Germinal center (tissue), 1 donor: ENCODE measurements at places on chromosomes 1 and 21.

- DNase-seq, result no peak
Observed at GRCh38 chr1:163170975-163171676, 31.6 kb downstream of the RGS5 start.

DNA sequence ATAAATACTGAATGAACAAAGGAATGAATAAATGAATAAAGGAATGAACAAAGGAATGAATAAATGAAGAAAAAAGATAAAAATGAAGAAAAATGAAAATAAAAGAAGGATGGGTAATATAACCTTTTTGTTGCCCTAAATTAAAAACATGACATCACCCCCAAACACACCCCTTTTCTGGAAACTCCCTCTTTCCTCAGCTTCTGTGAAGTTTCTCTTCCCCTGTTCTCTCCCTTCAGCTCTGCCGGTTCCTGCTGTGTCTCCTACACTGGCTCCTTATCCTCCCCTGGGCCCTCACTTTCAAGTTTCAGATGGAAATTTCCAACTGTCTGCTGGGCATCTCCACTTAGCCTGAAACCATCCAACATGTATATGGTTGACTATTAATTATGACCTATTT, 37.9 kb downstream of the RAB3B start:
- no peak for DNase-seq

DNA sequence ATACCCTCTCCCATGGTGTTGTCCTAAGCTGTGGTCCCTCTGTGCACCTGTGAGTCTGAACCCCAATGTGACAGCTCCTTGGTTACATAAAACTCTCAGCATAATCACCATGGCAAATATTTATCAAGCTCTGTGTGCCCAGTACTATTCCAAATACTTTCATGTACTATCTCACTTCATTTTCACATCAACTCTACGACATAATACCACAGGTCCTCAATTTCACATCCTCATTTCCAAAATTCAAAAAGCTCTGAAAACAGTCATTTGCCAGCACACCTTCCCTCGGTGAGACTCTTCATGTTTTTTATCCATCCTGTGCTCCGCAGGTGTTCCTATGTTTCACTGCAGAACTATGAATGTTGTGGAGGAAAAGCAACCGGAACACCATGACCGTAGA, 12.4 kb upstream of the CREG1 start:
- no peak for DNase-seq

DNA sequence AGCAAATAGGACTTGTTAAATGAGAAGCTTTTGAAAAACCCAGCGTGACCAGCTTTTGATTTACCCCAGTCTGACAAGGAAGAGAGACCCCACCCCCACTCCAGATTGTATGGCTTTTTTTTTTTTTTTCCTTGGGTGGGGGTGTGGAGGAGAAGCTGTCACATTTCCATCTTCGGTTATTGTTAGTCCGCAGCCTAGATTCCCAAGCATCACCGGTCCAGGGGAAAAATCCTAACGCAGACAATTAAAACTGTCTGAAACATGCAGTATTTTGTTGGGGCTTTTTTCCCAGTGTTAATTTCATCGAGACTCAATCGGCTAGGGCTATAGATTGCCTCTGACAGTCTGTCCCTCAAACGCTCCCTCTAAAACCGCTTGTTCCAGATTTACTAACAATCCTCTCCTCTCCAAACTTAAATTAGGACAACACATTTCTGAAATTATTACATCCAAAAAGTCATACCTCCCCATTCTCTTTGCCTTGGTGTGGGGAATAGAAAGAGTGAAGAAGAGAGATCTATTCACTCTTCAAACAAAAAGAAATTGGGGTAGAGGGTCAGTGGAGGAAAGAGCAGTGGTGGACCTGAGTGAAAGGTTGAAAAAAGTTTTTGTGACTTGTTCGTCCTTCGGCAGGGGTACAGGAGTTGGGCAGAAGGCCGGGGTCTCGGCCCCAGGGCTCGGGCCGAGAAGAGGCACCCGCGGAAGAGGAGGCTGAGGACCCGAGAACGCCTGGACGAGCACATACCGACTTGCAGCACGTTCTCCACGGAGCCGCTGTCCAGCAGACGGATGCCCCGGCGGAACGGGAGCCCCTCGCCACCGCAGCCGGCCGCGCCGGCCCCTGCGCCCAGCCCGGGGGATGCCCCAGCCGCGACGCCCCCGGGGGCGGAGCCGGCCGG, 1.1 kb downstream of the ZSWIM5 start:
- DNase-seq, result no peak

DNA sequence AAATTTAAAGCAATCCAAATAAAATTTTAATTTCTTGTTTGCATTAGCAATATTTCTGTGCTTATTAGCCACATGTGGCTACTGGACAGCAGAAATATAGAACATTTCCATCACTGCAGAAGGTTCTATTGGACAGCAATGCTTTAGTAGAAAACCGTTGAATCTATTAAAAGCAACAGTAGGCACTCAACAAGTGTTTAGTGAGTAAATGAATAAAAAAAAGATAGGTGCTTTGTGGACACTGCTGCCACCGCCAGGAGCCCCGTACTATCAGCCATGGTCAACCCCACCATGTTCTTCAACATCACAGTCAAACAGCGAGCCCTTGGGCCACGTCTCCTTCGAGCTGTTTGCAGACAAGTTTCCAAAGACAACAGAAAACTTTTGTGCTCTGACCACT, 74.5 kb upstream of the MUTYH start:
- no peak for DNase-seq

- DNase-seq, result peak; percentile 49
Observed at GRCh38 chr1:156766298-156767100, 836 bp upstream of the PRCC start.

DNA sequence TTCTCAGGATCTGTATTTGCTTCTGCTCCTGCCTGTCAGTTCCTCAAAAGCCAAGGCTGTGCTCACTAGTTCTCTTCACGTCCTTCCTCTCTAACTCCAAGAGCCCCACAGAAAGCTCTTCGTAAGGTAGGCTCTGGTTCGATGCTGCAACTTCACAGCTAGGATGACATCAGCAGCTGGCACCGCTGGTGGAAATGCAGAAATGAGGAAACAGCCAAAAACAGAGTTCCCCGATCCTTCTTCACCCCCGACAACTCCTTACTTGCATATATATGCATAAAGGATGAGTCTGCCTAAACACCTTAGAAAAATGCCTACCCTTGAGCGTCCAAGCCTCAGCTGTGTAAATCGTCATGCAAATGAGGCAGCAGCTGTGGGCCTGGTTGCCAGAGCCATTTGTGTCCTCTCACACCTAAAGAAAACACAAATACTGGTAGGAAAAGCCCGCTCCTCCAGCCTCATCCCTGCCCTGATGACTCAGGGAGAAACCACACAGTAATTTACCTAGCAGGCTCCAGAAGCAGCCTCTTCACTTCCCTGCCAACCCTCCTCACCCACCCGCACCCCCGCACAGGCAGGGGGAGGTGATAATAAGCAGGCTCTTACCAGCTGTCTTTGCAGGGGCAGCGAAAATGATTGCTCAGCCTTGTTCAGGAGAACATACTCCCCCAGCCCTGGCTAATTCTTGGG, 28.2 kb downstream of the BATF3 start:
- DNase-seq, result peak; percentile 32

DNA sequence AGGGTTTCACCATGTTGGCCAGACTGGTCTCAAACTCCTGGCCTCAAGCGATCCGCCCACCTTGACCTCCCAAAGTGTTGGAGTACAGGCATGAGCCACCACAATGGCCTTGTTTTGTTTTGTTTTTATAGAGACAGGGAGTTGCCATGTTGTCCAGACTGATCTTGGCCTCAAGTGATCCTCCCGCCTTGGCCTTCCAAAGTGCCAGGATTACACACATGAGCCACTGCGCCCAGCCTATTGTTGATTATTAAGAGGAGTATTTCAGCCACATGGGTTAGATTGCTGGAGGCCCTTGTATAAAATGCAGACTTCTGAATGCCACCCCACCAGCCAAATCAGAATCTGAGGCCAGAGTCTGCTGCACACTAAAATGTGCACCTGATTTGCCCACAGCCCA, 57.2 kb upstream of the ANGPTL1 start:
- DNase-seq, result no peak

DNA sequence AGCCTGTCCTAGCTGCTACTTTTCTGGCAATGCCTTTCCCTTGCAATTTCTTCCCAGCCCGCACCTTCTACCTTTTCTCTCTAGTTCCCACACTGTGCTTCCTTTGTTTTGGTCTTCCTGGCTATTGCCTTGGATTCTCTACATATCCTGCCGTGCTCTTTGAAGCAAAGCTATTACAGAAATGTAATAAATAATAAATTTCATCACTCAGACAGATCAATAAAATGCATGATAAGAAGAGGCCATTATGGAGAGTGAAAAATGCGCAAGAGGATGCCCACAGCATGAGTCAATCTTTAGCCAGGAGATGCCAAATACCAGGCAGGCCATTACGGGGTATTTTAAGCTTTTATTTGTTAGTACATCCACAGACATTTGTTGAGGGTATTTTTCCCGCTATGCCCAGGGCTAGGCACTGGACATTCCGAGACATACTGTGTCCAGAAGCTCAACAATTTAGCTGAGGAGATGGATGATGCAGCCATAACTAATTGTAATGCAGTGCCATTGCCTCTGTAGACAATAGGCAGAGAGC, 163.6 kb downstream of the ST6GALNAC3 start:
- no peak for DNase-seq

GRCh38 chr21:46355161-46356004, 31.4 kb downstream of the PCNT start:
- no peak for DNase-seq

DNA sequence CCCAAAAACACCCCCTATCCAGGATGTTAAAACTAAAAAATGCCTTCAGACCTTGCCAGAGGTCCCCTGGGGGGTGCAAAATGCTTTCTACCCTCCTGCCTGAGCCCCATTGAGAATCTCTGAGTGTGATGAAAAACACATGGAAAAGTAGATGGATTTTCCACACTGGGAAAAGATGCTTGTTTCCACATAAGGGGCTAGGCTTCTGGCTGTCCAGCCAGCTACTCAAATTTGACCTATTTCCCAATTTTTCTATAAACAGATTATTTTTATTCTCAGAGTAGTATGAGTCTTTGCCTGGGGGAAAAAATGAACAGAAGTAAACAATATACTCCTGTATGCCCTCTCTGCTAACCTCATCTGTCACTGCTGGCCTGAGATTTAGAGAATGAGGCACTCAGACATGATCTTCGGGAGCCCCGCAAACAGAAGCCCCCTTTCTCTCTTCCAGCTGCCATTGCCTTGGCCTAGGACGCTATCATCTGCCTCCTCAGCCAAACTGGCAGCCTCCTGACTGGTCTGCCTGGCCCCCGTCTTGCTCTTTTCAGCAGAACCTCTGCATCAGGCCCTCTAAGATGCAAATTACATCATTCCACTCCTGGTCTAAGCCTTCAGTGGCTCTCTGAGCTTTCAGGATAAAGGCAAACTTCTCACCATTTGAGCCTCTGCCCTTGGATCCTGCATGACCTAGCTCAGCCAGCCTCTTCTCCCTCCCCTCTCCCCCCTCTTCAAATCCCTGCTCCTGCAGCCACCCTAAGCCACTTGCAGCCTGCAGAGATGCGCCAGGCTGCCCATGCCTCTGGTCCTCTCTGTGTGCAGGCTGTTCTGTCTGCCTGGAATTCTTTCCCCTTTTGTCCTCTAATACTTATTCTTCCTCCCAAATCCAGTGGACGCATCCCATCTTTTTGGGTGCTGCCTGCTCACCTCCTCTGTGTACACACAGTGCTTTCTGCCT, 39.7 kb upstream of the TMEM125 start:
- no peak for DNase-seq

GRCh38 chr1:170518965-170519364, 13.0 kb upstream of the GORAB start:
- DNase-seq, result no peak

DNA sequence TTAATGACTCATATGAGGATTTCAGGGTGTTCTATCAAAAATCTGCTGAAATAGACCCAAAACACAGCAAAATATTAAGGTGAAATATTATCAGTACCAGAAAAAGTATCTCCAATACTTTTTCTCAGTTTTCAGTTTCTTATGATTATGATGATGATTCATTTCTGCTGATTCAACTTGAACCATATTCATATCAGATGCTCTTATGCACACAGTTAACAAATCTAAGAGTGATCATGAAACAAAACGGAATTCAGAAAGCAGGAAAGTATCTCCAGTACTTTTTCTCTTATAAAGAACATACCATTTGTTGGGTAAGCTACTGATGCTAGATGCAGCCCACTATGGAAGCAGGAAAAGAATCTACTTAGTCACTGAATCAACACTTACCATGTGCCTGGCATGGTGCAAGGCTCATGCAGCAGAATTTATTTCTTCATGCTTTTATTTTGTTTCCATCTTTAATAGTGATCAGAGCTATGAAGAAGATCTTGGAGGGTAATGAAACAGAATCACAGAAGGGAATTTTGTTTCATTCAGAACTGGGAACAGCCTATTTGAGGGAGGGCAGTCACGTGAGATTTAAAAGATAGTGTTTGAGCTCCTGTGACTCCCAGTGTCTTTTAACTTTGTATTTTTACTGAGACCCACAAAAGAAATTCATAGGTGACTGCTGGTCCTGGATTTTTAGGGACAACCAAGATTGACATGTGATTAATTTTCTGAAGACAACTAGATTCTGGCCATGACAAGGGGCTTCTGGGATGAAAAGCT, 480.6 kb downstream of the SETD4 start:
- no peak for DNase-seq

DNA sequence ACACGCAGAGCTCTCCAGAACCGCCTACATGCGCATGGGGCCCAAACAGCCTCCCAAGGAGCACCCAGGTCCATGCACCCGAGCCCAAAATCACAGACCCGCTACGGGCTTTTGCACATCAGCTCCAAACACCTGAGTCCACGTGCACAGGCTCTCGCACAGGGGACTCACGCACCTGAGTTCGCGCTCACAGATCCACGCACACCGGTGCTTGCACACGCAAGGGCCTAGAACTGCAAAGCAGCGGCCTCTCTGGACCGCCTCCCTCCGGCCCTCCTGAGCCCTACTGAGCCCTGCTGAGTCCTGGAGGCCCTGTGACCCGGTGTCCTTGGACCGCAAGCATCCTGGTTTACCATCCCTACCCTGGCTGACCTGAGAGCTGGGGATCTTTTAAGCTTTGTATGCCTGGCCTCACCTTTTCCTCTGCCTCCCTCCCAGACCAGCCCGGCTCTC, 8.3 kb downstream of the OLIG2 start:
- no peak for DNase-seq

GRCh38 chr1:184483101-184483683, 96.4 kb downstream of the C1orf21 start:
- no peak for DNase-seq

- no peak for DNase-seq
Observed at GRCh38 chr1:91124989-91125417, 103.2 kb upstream of the ZNF644 start.

DNA sequence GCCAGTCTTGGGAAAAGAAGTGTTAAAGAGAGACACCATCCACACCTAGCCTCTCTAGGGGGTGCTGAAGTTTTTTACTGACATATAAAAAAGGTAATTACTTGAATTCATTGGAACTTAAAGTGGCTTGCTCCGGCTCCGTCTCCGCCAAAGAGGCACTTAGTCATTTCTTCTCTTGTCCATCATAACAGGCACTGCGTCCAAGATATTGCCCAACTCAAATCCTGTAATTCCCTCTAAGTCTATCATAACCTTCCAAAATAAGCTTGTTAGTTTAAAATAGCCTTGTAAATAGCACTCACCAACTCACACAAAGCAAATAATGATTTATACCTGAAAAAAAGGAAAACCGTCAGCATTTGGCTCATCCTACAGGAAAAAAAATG, 160.5 kb downstream of the ZBTB18 start:
- DNase-seq, result no peak

GRCh38 chr1:9253453-9254105, 19.0 kb downstream of the H6PD start:
- no peak for DNase-seq

GRCh38 chr1:205626216-205626615, 5.6 kb downstream of the ELK4 start:
- DNase-seq, result peak; percentile 8
